ENCODE measurements at places on chromosomes 7 and 10. TPM values are rescaled to one million over a fixed set of nuclear protein-coding genes. Genes with fewer than 3 reads are reported as not detected.
A peak's percentile ranks its signal among the peaks of the same experiment; 100 is the strongest.

- DNase-seq: no peak
- no peaks in the 10 kb centered on the region for H3K4me1 ChIP-seq
- no peak overlapping the region for H3K4me3 ChIP-seq
- peaks cover 4% of the 10 kb centered on the region for H3K36me3 ChIP-seq
- H3K27ac ChIP-seq: no peak overlapping the region
These were observed 35.5 kb upstream of the NCAPG2 start for GRCh38 chr7:158740013-158740656.

RBP3 gene
- not detected for polyA plus RNA-seq

GRCh38 chr10:70828923-70829322 is 13.2 kb downstream of the SGPL1 start:
- H3K27me3 ChIP-seq: no peaks in the 10 kb centered on the region
- DNase-seq: no peak
- H3K27ac ChIP-seq: no peak overlapping the region
- no peaks in the 10 kb centered on the region for H3K4me1 ChIP-seq
- no peaks in the 10 kb centered on the region for H3K36me3 ChIP-seq
- no peak overlapping the region for H3K4me3 ChIP-seq

DNA sequence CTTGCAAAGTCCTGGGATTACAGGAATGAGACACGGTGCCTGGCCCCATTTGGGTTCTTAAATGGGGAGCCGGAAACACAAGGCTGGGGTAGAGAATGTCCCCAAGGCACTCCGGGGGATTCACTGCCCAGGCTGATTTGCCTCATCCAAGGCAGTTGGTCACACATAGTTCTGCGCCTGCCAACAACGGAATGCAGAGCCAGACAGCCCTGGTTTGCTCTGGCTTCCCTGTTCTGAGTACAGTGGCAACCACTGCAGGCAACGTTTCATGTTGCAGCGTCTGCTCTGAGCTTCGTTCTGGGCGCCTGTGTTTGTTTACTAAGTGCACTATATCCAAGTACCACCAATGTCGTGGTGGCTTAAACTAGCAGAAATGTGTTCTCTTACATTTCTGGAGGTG is 61.7 kb upstream of the C1QL3 start:
- H3K27ac ChIP-seq: no peak overlapping the region
- no peaks in the 10 kb centered on the region for H3K27me3 ChIP-seq
- peak; percentile 56 for DNase-seq
- no peak overlapping the region for H3K4me3 ChIP-seq
- H3K4me1 ChIP-seq: no peaks in the 10 kb centered on the region
- H3K36me3 ChIP-seq: no peaks in the 10 kb centered on the region

DNA sequence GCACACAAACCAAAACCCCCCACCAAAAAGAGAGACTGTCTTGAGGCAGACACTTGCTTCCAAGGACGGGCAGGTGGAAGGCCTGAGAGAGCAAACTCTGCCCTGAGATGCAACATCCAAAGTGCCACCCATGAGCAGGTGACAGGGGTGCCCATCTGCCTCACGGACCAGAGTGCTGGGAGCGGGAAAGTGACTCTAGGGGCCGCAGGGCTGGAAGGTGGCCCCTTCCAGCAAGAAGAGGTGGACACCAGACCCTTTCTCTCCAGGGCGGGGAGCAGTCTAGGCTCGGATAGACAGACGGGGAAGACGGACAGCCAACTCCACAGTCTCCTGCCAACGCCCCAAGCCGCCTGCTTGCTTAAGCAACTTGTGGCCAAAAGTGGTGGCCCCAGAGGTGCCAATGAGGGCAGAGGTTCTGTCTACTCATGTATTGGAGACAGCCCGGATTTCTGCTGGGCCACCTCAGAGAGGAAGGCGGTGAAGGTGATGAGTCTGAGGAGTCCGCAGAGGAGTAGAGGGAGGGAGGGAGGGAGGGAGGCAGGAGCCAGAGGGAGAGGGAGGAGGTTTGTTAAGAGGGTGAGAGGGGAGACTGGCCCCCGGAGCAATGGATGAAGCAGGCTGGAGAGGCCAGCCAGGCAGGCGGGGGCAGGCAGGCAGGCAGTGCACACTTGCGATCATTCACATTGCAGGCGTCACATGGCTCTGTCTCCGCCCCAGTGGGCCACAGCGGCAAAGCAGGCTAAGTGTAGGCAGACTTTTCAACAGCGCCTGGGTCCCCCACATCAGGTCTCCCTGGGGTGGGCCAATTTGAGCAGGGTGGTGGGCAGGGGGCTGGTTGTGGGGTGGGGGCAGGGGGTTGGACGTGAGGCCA is 65.6 kb downstream of the SLC29A4 start:
- H3K27ac ChIP-seq: no peak overlapping the region
- H3K4me1 ChIP-seq: no peaks in the 10 kb centered on the region
- H3K36me3 ChIP-seq: peaks cover 11% of the 10 kb centered on the region
- no peak for DNase-seq
- H3K4me3 ChIP-seq: no peak overlapping the region

GRCh38 chr10:59553162-59553900 is 156.3 kb downstream of the SLC16A9 start:
- no peaks in the 10 kb centered on the region for H3K4me1 ChIP-seq
- H3K27ac ChIP-seq: no peak overlapping the region
- H3K4me3 ChIP-seq: no peak overlapping the region
- no peaks in the 10 kb centered on the region for H3K36me3 ChIP-seq
